Stimulated activated CD4-positive, alpha-beta T cell treated with anti-CD3 and anti-CD28 coated beads, Interleukin-1b, Interleukin-23, amount 100 ng/mL, for 1 hour (primary cell): ENCODE measurements at places on chromosomes 11 and 22.

DNA sequence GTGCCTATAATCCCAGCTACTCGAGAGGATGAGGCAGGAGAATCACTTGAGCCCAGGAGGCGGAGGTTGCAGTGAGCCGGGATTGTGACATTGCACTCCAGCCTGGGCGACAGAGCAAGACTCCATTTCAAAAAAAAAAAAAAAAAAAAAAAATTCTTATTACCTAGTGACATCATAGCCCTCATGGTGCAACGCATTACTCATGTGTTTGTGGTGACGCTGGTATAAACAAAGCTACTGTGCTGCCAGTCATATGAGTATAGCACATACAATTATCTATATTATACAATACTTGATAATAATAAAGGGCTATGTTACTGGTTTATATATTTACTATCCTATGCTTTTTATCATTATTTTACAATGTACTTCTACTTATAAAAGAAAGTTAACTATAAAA lies 41.2 kb downstream of the OR2AT4 start:
- DNase-seq, result no peak

DNA sequence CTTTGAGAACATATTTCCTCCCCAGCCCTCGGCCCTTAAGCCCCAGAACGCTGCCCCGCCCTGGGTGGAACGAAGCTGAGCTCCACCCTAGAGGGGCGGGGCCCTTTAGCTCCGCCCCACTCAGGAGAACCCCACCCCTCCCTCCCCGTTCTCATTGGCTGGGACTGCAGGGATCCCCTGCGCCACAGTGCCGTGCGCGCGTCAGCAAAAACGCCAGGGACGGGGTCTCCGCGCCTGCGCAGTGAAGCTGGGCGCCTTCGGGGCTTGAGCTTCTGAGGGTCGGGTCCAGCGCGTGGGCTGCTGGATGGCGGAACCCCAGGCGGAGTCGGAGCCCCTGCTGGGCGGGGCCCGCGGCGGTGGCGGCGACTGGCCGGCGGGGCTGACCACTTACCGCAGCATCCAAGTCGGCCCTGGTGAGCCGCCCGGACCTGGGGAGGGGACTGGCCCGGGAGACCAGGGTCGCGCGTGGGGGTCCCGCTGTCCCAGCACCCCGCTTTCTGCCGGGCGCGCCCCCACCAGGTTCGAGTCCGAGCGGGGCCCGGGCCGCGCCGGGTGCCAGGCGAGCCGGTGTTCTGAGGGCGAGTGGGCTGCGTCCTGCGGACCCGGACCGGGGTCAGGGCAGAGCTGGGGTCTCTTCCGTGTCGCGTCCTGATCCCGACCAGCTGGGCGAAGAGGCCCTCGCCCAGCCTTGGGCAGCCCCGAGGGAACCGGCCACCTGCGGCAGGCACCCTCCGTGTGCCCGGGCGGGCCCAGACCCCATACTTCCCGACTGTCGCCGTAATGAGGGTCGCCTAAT lies at the start of gene TPCN2:
Gene TPCN2, plus strand, starts transcription at position 239 of the 796 bp plus-strand sequence. Its CDS starts 66 bp downstream, at position 305.
- DNase-seq, result peak; percentile 84

DNA sequence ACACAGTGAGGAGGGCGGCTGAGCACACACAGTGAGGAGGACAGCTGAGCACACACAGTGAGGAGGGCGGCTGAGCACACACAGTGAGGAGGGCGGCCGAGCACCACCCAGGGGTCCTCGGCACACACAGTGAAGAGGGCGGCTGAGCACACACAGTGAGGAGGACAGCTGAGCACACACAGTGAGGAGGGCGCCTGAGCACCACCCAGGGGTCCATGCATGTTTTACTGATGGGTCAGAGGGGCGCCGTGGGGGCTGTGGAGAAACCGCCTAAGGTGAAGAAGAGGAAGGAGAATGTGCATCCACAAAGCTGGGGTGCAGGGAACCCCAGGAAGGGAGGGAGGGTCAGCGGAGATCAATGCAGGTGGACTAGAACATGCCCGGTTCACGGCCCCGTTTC lies 461.8 kb downstream of the BRD1 start:
- no peak for DNase-seq

GRCh38 chr11:60130496-60130895 lies 42.0 kb downstream of the MS4A2 start:
- no peak for DNase-seq

DNA sequence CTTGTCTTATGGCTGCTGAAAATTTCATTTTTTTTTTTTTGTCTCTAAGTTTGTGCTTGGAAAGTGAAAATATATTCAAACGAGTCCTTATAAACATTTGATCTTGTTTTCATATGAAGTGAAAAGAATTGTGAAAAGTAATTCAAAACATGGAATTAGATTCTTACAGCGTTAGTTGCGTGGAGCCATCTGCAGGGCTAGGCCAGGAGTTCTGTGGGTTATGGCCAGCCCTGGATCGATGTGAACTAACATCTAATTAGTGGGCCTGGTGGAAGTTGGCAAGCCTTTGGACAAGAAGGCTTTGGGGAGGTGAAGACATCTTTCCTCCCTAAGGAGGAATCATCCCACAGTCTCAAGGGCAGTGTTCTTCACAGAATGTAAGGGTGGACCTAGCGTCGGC lies 37.2 kb downstream of the PARVA start:
- no peak for DNase-seq

DNA sequence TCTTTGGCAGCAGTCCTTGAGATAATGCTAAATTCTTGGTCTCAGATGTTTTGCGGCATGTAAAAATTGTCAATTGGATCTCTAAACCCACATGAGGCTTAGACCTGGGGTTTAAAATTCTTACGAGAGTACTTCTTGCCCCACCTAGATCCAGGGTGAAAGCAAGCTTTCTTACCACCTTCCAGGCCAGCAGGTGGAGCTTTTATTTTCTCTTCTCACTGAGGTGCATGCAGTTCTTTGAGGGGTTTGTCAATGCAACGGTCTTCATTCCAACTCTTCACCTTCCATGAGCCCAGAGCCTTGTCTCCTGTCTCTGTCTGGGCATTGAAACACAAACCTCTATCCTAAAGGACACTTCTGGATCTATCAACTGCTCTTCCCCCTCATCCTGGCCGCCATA lies 154.1 kb downstream of the MYO18B start:
- no peak for DNase-seq

DNA sequence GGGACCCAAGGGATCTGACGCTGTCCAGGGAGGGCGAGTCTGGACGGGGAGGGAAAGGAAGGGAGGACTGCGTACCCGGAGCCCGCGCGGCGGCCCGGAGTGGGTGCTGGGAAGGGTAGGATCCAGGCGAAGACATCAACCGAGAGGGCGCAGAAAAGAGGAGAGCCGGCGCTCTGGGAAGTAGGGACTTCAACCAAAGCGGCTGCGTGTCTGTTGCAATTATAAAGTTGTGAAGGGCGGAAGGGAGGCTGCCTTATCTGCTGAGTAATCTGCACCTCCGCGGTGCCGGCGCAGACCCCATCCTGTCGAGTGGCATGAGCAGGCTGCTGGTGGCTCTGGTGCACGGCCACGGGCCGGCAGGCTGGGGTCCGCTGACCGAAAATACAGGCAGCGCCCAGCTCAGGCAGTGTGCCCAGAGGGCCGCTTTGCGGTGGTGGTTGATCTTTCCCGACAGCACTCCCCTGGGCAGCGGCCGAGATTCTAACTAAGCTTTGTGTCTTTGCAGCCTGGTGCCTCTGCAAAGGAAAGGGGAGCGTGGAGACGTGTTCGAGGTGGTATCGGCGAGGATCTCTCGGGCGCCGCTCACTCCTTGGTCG lies 978 bp downstream of the C11orf87 start:
- DNase-seq, result no peak

GRCh38 chr11:65181569-65182257 lies at the start of gene CAPN1:
Gene CAPN1 (plus strand): TSS chr11:65181928. CDS start chr11:65182702, 774 bp downstream.
- DNase-seq, result peak; percentile 32

GRCh38 chr22:50733521-50734342 lies 4.3 kb upstream of the ACR start:
- no peak for DNase-seq

DNA sequence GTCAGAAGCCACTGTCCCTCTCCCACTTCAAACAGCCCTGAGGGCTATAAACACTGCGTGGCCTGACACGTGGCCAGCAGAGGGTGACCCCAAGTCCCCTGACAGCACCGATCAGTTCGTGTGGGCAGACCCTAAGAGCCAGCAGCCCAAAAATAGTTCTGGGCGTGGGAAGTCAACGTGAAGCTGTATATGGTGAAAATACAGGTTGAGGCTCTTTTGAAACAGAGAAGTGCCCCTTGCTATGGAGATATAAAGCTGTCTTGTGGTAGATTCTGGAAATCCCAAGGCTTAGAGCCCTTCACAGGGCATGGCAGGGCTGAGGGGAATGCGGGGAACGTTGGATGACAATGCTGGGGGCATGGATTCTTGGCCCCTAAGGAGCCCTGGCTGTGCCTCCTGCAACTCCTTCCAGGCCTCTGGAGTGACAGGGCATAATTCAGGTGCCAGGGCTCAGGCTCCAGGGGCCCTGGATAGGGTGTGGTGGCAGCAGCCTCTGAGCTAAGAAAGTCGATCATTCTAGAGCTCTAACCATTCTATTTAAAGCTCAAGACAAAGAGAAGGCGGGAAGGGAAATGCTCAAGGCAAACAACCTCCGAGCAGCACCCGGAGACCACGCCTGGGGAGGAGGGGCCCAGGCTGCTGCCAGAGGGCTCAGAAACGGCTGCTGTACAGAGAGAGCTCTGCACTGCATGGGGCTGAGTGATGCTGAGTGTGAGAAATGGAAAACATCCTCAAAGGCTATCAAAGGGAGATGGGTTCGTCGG lies 60.4 kb upstream of the CD5 start:
- peak; percentile 77 for DNase-seq

DNA sequence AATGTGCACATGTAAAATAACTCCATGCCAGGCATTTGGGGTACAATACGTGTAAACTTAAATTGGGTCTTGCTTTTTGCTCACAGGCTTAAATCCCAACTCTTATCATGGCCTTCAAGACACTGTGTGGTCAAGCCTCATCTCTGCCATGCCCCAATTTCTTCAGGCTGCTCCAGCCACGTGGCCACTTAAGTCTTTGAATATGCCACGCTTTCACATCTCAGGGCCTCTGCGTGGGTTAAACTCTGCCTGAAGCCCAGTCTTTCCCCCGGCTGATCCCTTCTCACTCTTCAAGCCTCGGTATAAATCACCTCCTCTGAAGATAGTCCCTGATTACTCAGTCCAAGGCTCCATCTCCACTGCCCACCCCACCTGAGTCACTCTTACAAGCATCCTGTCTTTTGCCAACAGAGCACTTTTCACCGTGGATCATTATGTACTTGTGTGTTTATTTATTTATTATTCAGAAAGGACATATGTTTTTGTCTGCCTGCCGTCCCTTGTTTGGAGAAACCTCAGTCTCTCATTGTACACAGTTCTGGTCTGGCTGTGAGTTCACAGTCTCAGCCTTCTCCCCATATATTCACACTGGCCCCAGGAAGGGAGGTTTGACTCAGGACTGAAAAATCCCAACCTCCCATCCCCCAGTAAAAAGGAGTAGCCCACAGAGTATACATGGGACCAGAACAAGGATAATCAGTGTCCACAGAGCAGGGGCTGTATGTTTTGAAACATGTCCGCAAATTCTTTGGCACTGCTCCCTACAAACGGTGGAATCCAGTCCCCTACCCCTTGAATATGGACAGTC lies 344.7 kb downstream of the MN1 start:
- no peak for DNase-seq

DNA sequence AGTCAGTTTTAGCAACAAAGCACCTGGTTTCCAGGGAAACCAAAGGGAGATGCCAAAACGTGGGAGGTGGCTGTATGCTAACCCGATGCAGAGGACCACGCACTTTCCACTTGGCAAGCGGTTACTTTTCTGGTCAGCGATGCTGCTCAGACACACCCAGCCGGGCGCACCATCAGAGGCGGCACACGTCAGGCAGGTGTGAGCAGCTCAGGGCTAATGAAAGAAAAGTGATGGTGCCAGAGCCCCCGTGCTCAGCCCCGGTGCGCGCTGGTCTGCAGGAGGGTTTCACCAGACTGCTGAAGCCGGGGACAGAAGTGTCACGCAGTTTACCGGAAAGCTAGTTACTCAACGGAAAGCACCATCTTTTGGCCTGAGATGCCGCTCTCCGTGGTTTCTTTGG lies 5.7 kb downstream of the LTO1 start:
- no peak for DNase-seq

DNA sequence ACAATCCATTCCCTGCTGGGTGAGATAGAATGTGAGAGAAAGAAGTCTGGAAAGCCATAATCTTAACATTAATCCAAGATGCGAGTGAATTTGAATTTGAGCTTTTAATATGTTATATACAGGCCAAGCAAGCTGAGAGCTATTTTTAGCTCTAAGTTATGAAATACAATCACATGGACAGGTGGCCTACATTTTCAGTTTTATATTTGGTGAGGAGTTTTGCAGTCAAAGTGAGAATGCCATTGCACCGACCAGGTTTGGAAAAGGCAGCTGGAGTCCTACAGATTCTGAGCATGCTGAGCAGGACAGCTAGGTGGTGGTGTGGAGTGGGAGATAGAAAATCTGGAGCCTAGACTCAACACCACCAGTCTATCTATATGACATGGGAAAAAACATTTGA lies 12.0 kb downstream of the OR5B21 start:
- DNase-seq, result no peak

DNA sequence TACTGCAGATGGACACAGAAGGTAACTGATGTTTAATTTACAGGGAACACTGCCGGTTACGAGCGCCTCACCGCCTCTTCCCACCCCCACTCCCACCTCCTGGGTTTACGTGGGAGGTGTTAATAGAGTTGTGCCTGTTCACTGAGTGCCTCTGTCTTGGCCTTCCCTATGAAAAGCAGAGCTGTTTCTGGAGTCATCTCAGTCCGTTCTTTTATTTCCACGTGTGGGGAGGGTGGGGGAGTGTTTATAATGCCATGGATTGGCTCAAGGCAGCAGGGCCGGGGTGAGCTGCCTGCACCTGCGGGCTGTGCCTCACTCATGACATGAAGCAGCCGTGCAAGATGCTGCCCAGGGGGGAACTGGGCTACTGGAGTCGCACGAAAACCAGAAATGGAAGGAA lies 322.7 kb downstream of the CADM1 start:
- DNase-seq, result no peak

GRCh38 chr11:130403967-130404366 lies 24.4 kb downstream of the ADAMTS8 start:
- DNase-seq, result no peak

DNA sequence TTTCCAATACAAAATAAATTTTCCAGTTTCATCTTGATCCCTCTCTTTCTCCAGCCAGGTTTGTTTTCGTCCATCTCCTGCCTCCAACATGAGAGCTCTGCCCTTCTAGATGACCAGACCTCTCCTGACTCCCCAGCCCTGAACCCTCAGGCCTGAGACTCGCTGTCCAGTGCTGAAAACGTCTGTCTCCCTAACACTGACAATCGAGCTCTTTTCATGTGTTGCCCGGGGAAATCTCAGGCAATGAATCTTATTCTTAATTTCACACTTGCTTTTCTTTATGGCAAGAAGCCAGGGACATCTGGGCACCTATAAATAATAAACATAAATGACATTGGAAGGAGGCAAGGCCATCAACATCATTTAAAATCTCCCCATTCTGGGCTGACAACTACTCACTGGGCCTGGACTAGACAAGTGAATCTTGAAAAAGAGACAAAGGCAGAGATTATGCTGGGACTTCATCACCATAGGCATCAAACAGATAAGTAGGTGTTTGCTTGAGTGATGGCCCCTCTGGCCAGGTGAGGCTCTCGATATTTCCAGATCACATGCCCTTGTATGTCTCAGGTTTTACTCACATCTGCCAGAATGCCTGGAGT lies 274.5 kb upstream of the B3GAT1 start:
- DNase-seq, result no peak

- peak; percentile 26 for DNase-seq
Observed at GRCh38 chr11:3165152-3165705, at the start of gene OSBPL5. Gene OSBPL5 (minus strand): TSS chr11:3165310. CDS start chr11:3129148, 36,162 bp downstream.

- no peak for DNase-seq
Observed at GRCh38 chr11:99670067-99670676, 649.4 kb downstream of the CNTN5 start.
